SJCRH30 (cell line): ENCODE measurements at places on chromosomes 7 and 10. TPM values are rescaled to one million over a fixed set of nuclear protein-coding genes. Genes with fewer than 3 reads are reported as not detected.

The TMEM196 gene
- total RNA-seq: not detected in 2 replicates

The OR2A42 gene
- not detected in 2 replicates for total RNA-seq

The TAS2R5 gene
- total RNA-seq: 0.18 TPM in 1 of 2 replicates, not detected in the other

The ECHDC3 gene
- total RNA-seq: not detected in 2 replicates

The MRC1 gene
- 0.03 TPM in 1 of 2 replicates, not detected in the other for total RNA-seq

The URGCP gene
- total RNA-seq: 17.4 and 19.6 TPM in 2 replicates

The SLC13A4 gene
- total RNA-seq: 0.08 and 0.30 TPM in 2 replicates

The SNCG gene
- 38.1 and 55.5 TPM in 2 replicates for total RNA-seq
